ENCODE measurements at places on chromosomes 2 and 18. TPM values are rescaled to one million over a fixed set of nuclear protein-coding genes. Genes with fewer than 3 reads are reported as not detected.

The SLC38A11 gene
- total RNA-seq = 2.8 TPM

The UGT1A5 gene
- 0.41 TPM for total RNA-seq

The OR6B2 gene
- total RNA-seq = not detected

The NYAP2 gene
- not detected for total RNA-seq

The CNGA3 gene
- total RNA-seq = 1.1 TPM

The RAB11FIP5 gene
- 47.7 TPM for total RNA-seq

DNA sequence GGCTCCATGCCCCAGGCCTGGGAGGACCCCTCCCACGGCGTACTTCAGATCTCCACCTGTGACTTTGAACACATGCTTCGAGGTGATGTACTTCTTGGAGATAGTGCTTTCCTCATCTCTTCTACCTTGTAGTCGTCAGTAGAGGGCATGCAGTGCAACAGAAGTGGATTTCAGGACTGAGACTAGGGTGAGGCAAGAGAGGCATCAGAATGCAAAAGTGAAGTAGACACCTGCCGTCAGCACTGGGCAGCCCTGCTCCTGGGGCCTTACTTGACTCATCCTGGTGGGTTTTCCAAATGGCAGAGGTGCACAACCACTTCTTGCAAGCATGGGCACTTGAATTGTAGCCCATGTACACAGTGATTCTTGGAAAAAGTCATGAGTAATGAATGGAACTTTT is 258.8 kb downstream of the NEDD4L start:
- no peaks in the 10 kb centered on the region for H3K27me3 ChIP-seq
- H3K4me3 ChIP-seq = no peak overlapping the region
- no peak for DNase-seq
- H3K4me1 ChIP-seq = peaks cover 15% of the 10 kb centered on the region

GRCh38 chr2:109649736-109650695 is 35.9 kb downstream of the SOWAHC start:
- H3K4me3 ChIP-seq = no peak overlapping the region
- no peaks in the 10 kb centered on the region for H3K27me3 ChIP-seq

GRCh38 chr2:126889496-126890135 is 9.1 kb upstream of the TEX51 start:
- no peaks in the 10 kb centered on the region for H3K27me3 ChIP-seq
- no peaks in the 10 kb centered on the region for H3K4me1 ChIP-seq
- no peaks in the 10 kb centered on the region for H3K36me3 ChIP-seq
- H3K27ac ChIP-seq = no peak overlapping the region

DNA sequence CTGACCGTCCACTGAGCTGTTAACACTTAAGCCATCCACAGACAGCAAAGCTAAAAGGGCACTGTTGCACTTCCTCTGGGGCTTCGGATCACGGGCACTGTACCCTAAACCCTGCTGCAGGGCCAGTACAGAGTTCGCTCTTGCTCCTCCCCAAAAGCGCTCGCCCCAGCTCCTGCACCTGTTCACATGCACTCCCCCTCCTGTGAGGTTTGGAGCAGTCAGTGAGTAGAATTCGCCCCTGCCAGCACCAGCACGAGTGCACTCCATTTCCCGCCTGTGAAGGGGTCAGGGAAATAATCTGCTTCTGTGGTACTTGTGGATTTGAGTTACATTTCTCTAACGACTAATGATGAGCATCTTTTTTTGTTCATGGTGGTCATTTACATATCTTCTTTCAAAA is 158.8 kb downstream of the PTPRM start:
- H3K27me3 ChIP-seq = no peaks in the 10 kb centered on the region
- no peak overlapping the region for H3K27ac ChIP-seq
- H3K36me3 ChIP-seq = no peaks in the 10 kb centered on the region

DNA sequence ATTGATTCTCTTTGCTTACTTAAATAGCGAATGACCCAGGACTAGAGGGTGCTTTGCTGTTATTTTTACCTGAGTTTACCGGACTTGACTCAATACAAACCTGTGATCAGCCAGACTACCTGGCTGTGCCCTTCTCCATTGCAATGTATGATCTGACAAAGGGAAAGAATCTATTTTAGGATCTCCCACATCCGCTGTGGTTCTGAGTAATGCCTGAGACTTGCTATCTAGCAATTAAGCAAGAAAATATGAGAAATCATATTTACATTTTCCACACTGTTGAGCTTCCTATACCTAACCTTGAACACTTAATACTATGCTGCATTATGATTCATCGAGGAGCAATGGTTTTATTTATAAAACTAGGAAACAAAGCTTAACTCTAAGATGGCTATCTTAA is 215.2 kb downstream of the RAD51AP2 start:
- H3K36me3 ChIP-seq = no peaks in the 10 kb centered on the region
- no peak overlapping the region for H3K4me3 ChIP-seq
- no peaks in the 10 kb centered on the region for H3K4me1 ChIP-seq
- H3K27ac ChIP-seq = no peak overlapping the region
- DNase-seq = no peak

GRCh38 chr18:76410660-76411417 is 84.2 kb downstream of the ZNF516 start:
- H3K27me3 ChIP-seq = no peaks in the 10 kb centered on the region
- no peak for DNase-seq
- no peaks in the 10 kb centered on the region for H3K4me1 ChIP-seq
- no peak overlapping the region for H3K4me3 ChIP-seq
- no peak overlapping the region for H3K27ac ChIP-seq

DNA sequence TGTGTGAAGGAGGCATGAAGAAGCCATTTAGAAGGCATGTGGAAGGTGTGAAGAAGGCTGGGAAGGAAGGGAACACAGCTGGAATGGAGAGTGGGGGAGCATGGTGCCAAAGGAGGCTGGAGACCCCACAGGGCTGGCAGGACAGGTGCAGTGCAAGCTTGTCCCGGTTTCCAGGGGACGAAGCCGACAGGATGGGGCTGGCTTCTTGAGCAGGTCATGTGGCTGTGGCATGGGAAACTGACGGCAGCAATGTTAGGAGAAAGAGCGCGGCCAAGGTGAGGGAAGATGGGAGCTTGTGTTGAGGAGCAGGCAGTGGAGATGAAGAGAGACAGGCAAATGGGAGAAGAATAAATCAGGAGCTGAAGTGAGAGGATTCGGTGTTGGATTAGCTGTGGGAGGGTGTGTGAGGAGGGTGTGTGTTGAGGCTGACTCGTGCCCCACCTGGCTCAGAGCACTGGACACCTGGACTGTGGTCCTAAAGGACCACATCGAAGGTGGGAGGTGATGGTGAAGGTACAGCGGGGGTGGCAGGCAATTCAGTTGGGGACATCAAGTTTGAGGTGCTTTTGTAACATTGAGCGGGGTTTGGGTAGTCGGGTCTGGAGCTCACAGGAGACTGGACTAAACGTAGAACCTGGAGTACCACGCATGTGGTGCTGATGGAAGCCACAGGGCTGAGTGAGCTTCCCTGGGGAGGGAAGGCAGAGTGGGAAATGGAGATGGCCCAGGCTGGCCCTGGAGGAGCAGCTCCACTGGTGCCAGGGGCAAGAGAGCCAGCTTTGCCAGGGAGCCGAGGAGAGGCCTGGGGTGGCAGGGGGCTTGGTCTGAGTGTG is 165.6 kb upstream of the HDAC4 start:
- H3K27me3 ChIP-seq = no peaks in the 10 kb centered on the region
- H3K27ac ChIP-seq = no peak overlapping the region
- DNase-seq = no peak
- H3K4me1 ChIP-seq = no peaks in the 10 kb centered on the region
- H3K4me3 ChIP-seq = no peak overlapping the region

- no peak overlapping the region for H3K4me3 ChIP-seq
- DNase-seq = no peak
- no peaks in the 10 kb centered on the region for H3K27me3 ChIP-seq
- no peak overlapping the region for H3K27ac ChIP-seq
- no peaks in the 10 kb centered on the region for H3K4me1 ChIP-seq
- H3K36me3 ChIP-seq = no peaks in the 10 kb centered on the region
Observed at GRCh38 chr2:138485019-138485418, 16.6 kb upstream of the SPOPL start.

- no peak for DNase-seq
- H3K27me3 ChIP-seq = no peaks in the 10 kb centered on the region
- no peak overlapping the region for H3K27ac ChIP-seq
- no peaks in the 10 kb centered on the region for H3K36me3 ChIP-seq
- no peaks in the 10 kb centered on the region for H3K4me1 ChIP-seq
- no peak overlapping the region for H3K4me3 ChIP-seq
Observed at GRCh38 chr2:67156796-67157195, 240.3 kb upstream of the ETAA1 start.

DNA sequence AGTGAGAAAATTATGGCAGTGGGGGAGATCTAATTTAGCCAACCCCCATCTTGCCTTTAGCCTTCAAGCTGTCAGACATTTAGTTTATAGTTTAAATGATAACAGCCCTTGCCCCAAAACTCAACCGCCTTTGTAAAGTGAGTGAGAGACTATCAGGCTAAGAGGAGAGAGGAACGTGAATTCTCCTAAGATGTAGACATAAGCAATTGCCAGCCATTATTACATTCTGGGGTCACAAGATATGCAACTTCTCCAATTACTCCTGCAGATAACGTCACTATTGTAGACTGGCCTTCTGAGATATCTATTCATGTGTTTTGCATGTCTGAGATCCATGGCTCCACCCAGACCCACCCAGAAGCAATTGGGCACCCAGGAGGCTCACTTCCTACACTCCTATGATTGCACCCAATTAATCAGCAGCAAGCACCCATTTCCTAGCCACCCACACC is 307.3 kb downstream of the NBAS start:
- no peak for DNase-seq
- H3K4me1 ChIP-seq = no peaks in the 10 kb centered on the region
- H3K27me3 ChIP-seq = no peaks in the 10 kb centered on the region
- no peak overlapping the region for H3K4me3 ChIP-seq

DNA sequence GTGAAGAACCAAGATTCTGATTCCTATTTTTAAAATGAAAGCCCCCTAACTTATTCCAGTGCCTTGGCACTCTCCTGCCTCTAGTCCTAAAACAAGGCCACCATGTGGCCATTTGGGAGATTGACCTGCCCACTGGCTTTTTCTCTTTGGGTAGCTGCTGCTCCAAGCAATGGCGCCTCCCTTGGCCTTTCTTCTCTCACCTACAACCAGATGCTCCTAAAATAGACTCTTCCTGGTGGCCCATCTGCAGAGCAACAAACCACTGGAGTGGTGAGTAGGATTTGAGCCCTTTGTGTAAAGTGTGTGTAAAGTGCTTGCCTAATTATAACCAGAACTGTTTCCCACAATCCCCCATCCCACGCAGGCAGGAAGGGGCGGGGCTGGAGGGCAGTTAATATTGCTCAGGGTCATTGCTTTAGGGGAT is 114.2 kb downstream of the FHOD3 start:
- DNase-seq = no peak
- no peak overlapping the region for H3K27ac ChIP-seq
- no peaks in the 10 kb centered on the region for H3K27me3 ChIP-seq

DNA sequence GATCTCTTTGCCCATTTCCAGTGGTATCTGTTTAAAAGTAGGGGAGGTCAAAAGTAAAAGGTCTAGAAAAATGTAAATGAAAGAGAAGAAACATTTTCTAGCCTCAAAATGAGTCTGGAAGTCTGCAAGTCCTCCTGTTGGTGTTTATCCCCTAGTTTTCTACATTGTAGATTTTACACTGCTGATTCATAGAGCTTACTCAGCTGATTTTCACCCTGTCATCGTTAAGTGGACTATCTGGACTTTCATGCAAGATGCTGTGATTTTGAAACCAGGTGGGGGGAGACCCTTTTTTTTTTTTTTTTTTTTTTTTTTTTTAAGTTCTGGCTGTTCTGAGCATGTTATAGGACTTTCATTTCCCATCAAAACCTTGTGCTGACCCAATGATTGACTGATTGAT is 10.3 kb downstream of the HOXD3 start:
- H3K36me3 ChIP-seq = no peaks in the 10 kb centered on the region
- DNase-seq = no peak
- H3K4me1 ChIP-seq = no peaks in the 10 kb centered on the region
- H3K27ac ChIP-seq = no peak overlapping the region

- DNase-seq = peak; percentile 60
- no peaks in the 10 kb centered on the region for H3K27me3 ChIP-seq
- H3K27ac ChIP-seq = peak overlapping the region; percentile 83
- H3K4me3 ChIP-seq = no peak overlapping the region
- no peaks in the 10 kb centered on the region for H3K36me3 ChIP-seq
Observed at GRCh38 chr2:61707984-61708852, 145.6 kb downstream of the FAM161A start.

- no peaks in the 10 kb centered on the region for H3K27me3 ChIP-seq
- no peak overlapping the region for H3K4me3 ChIP-seq
- no peaks in the 10 kb centered on the region for H3K36me3 ChIP-seq
- no peak overlapping the region for H3K27ac ChIP-seq
Observed at GRCh38 chr2:158766524-158766923, 28.6 kb upstream of the DAPL1 start.

- no peak overlapping the region for H3K4me3 ChIP-seq
- no peak overlapping the region for H3K27ac ChIP-seq
- no peaks in the 10 kb centered on the region for H3K27me3 ChIP-seq
- DNase-seq = no peak
Observed at GRCh38 chr18:54127759-54128378, 96.6 kb downstream of the MBD2 start.

DNA sequence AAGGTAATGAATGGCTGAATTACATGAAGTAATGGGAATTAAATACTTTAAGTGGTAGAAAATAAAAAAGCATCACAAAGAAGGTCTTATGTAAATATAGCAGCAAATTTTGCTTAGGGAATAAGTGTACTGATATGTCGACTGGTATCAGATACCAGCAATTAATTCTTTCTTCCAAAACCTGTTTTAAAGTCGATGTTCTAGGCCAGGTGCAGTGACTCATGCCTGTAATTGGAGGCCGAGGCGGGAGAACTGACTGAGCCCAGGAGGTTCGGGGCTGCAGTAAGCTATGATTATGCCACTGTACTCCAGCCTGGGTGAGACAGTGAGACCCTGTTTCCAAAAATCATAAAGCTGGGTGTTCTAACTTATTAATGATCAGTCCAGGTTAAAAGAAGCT is 30.3 kb downstream of the SP3 start:
- no peaks in the 10 kb centered on the region for H3K27me3 ChIP-seq
- H3K4me3 ChIP-seq = no peak overlapping the region
- no peak overlapping the region for H3K27ac ChIP-seq
- H3K4me1 ChIP-seq = no peaks in the 10 kb centered on the region

DNA sequence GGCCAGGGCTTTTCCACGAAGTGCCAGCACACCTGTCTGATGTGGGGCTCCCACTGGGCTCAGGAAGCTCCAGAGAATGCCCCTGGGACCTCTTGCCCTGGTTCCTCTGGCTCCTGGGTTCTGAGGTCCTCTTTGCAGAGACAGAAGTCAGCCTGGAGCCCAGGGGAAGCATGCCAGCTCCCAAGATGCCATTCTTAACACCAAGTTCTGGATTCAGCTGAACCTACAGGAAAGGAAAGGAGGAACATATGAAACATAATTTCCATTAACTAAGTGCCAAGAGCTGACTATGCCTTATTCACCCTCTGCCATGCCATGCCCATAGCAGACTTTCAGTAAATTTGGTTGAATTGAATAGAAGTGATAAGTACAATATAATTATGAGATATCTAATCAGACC is 21.9 kb downstream of the FAM124B start:
- no peak overlapping the region for H3K27ac ChIP-seq
- no peaks in the 10 kb centered on the region for H3K4me1 ChIP-seq
- H3K4me3 ChIP-seq = no peak overlapping the region
- H3K27me3 ChIP-seq = no peaks in the 10 kb centered on the region
- no peaks in the 10 kb centered on the region for H3K36me3 ChIP-seq

- no peak overlapping the region for H3K4me3 ChIP-seq
- no peaks in the 10 kb centered on the region for H3K36me3 ChIP-seq
- no peak overlapping the region for H3K27ac ChIP-seq
- H3K4me1 ChIP-seq = no peaks in the 10 kb centered on the region
- DNase-seq = no peak
Observed at GRCh38 chr2:149651229-149651628, 63.7 kb upstream of the MMADHC start.

- H3K4me1 ChIP-seq = peaks cover 2% of the 10 kb centered on the region
- H3K27ac ChIP-seq = no peak overlapping the region
- DNase-seq = peak; percentile 13
- no peaks in the 10 kb centered on the region for H3K36me3 ChIP-seq
- no peaks in the 10 kb centered on the region for H3K27me3 ChIP-seq
Observed at GRCh38 chr18:44828080-44828479, 147.4 kb downstream of the SETBP1 start.
